Frontal cortex (tissue), 4 donors: ENCODE measurements at places on chromosomes 1 and 21. TPM values are rescaled to one million over a fixed set of nuclear protein-coding genes. Genes with fewer than 3 reads are reported as not detected.

- DNase-seq, result no peak
These were observed 53.5 kb upstream of the SLC22A15 start for GRCh38 chr1:115922801-115923200.

The CEP350 gene
- total RNA-seq, result 111 TPM

- DNase-seq, result no peak
These were observed 188.9 kb upstream of the TMEM51 start for GRCh38 chr1:14964711-14965055.

GRCh38 chr1:156461781-156462647, 38.6 kb downstream of the MEF2D start:
- no peak for DNase-seq

- DNase-seq, result no peak
These were observed 16.0 kb downstream of the KRTAP19-8 start for GRCh38 chr21:31022306-31022705.

DNA sequence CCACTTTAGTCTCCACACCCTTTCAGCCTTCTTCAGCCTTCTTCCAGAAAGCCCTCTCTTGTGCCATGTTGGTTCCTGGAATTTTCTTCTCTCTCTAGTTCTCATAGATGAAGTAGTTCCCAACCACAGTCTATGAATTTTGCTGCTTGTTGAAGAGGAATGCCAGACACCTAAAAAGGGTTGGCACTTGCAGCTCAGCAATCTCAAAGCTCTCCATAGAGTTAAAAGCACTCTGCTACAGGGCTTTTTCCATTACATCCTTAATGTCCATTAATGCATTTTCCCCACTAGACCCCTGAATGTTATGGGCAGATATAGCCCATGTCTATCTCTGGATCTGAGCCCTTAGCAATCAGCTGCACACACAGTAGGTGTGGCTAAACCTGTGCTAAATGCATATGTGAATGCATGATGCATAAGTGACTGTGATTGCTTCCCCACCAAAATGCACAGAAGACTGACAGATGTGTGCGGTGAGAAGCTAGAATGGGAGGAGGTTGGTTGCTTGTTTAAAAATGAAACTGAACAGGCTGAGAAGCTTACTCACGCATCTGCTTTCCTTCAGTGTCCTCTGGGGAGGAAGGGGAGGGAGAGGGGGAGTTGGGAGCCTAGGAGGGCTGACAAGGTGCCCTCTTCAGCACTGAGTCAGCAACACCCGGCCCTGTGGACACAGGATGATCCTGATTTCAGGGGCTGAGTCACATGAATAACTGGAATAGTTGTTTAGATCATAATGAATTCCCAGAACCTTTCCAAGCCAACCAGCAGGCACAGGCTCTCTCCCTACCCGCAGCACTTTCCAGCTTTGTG, 146.1 kb upstream of the FGGY start:
- DNase-seq, result no peak

The ARV1 gene
- total RNA-seq, result 21.2 TPM

- DNase-seq, result no peak
These were observed 29.2 kb downstream of the RRP15 start for GRCh38 chr1:218314316-218314715.

DNA sequence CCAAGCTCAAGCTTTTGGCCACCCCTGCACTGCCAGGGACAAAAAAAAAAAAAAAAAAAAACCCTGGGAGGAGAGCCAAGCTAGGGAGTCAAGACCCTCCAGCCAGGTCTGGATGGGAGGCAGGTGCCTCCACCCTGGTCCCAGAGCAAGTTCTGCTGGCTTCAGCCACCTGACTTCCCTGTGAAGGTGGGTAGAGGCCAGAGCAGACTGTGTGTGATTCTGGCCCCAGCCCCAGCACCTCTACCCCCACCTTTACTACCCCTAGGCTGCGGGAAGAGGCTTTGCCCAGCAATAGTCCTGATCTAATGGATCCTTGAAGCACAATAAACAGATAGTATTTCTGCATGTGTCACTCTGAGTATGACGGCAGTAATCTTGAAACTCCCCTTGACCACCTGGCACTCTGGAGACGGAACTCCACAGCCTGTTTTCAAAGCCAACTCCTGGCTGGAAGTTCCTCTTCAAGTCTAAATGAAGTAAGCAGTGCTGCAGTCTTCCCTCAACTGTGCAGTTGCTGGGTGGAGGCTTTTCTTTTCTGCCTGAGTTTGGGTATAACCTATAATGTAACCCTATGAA, 9.8 kb downstream of the PDZK1IP1 start:
- DNase-seq, result no peak

The MASP2 gene
- total RNA-seq, result not detected

The SYCP1 gene
- not detected for total RNA-seq

GRCh38 chr1:85596947-85597346, 16.4 kb downstream of the CCN1 start:
- no peak for DNase-seq

- no peak for DNase-seq
These were observed 19.6 kb downstream of the CDC42BPA start for GRCh38 chr1:227298512-227299240.

DNA sequence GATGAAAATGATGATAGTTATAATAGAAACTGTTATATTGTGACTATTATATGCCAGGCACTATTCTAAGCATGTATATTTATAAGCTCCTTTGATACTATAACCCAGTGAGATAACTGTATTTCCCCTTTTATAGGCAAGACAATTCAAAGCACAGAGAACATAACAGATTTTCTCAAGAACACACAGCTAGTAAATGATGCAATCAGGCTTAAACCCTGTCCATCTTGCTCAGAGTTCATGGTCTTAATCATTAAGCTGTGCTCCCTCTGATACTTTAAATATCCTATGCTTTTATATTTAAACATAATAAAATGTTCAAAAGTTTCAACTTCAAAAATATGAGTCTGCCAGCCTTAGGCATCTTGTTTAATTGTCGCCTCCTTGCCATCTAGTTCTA, 88.6 kb downstream of the PHTF1 start:
- DNase-seq, result no peak

- DNase-seq, result no peak
These were observed 6.6 kb upstream of the SLC35A3 start for GRCh38 chr1:99963041-99963795.

- DNase-seq, result no peak
These were observed 83.0 kb upstream of the GADD45A start for GRCh38 chr1:67601955-67602354.
